ENCODE measurements at places on chromosomes 6 and 20.

DNA sequence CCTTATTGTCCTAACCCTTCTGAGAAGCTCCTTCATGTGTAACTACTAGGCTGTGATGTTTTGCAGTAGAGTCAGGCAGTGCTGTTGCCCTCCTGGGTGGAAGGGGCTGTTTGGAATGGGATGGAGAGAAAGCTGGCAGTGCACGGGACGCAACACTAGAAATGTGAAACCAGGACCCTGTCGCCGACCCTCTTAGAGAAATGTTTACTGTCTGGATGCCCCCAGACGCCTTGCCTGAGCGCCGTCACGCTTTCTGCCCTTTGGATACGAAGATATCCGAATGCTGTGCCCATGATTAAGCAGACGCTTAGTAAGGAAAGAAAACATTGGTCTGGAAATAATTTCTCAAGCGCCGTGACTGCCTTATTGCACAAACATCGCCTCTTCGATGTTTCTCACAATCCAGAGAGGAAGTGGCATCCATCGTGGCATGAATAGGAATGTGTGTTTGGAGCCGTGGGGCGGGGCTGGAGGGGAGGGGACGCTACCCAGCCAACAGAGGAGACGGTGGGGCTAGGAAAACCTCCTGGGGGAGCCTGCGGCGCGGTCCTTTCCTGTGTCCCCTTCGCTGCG, 661 bp upstream of the PPP1R14C start:
- DNase-seq, result no peak

DNA sequence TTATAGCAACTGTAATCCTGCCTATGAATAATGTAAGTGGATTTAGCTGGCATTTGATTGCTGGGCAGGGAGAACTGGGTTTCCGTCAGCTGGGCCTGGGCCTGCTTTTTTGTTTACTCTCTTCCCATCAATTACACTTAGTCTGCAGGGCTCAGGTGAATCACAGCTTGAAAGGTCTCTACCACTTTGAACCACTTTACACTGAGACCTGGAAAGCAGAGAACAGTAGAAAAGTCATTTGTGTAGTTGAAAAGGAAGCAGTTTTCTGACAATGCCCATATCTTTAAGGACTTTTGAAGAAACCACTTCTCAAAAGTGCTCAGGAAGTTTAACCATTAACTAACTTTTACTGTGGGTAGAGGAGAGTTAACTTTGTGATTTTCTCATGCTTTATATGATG, 315.4 kb upstream of the SASH1 start:
- DNase-seq, result no peak

DNA sequence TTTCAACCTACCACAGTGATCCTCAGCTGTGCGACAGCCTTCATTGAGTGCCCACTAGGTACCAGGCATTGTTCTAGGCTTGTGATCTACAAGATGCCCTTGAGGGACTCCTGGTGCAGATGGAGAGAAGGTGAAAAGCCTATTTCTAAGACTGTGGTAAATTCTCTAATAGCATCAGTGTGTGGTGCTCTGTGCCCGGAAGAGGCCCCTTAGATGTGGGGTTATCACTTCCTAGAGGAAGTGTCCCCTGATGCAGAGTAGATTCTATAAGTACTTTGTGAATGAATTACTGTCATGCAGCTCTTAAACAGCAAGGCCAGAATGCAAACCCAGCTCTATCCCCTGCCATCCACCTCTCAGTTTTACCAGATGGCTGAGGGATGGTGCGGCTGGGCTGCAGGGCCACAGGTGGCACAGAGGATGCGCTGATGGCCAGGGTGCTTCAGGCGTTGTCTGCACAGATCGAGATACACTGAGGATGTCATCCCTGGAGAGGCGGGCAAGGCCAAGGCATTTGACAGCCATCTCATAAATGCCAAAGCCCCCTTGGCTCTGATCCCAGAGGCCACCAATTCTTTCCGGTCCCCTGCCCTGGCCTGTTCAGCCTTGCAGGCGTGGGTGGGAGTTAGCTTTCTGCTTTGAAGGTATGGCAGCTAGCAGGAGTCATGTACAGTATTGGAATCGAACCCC, 96.7 kb downstream of the TOX2 start:
- DNase-seq, result no peak

DNA sequence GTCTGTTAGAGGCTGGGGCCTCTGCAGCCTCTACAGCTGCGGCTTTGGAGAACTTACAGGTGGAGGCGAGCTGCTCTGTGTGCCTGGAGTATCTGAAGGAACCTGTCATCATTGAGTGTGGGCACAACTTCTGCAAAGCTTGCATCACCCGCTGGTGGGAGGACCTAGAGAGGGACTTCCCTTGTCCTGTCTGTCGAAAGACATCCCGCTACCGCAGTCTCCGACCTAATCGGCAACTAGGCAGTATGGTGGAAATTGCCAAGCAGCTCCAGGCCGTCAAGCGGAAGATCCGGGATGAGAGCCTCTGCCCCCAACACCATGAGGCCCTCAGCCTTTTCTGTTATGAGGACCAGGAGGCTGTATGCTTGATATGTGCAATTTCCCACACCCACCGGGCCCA, 2.6 kb downstream of the TRIM39 start:
- no peak for DNase-seq

DNA sequence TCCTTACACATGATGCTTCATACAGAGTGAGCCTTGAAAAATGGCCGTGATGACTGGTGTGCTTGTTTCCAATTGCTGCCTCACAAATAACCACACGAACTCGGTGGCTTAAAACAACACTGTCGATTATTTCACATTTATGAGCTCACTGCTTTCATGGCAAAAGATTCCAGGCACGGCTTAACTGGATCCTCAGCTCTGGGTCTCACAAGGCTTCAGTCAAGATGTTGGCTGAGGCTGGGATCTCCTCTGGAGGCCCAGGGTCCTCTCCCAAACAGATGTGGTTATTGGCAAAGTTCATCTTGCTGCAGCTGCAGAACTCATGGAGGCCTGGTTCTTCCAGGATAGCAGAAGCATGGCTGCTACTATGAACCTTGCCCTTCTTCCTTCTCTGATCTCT, 144.6 kb downstream of the TFAP2C start:
- DNase-seq, result no peak

DNA sequence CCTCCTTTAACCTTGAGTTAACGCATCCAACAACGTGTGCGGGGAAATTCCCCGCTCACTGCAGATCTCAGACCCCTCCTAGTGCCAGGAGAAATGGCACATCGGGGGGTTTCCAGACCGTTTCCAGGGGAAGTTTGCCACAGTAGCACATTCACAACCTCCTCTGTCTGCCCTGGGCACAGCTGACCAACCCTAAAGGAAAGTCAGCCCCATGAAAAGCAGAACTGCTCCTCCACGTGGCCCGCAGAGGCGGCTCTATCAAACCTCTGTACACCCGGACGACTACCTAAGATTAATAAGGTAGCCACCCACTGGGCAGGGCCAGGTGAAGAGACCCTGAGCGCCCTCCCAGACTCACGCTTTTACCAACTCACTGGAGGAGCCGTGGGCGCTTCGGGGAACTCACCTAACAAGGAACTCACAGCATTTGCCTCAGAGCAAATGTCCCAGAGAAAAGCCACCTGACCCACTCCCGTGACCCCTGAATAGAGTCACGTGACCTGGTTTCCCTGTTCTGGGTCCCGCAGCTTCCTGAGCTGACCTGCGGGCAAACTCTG, 93.1 kb downstream of the PRND start:
- peak; percentile 60 for DNase-seq

DNA sequence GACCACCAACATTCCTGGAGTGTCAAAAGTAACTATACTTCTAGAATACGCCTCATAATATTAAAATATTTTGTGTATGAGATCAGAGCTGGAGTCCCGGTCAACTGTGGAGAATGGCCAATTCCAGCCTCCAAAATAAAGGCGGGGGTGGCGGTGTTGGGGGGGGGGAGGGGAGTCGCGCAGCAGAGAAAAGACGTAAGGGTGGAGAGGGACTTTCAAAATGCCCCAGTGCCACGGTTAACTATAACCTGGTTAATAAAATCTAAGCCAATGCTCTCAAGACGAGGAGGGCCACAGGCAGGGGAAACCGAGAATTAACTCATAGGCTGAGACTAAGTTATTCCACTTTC, 1.3 kb downstream of the NUP153 start:
- DNase-seq, result no peak
